Activated CD4-positive, alpha-beta T cell treated with anti-CD3 and anti-CD28 coated beads for 48 hours (primary cell): ENCODE measurements at places on chromosomes 13 and 19.

DNA sequence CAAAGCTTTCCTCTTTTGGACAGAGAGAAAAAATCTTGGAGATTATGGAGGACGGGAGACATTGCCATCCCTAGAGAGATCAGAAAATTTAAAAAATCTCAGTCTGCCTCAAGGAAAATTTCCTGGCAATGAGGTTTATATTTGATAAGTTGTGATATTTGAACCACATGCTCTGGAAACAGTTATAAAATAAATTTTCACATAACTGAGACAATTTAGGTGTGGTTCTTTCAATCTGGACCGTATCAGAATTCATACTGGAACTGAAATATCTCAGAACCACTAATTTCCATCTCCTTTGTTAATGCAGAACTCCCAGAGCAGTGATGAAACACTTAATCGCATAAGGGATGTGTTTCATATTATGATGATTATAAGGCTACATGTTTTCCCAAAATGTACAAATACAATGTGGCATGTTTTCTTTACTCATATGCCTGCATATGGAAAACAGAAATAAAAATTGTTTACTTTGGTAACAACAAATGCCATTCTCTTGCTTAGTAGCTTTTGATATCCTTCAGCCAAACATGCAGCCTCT is 13.7 kb downstream of the UBE2L5 start:
- no peak for DNase-seq

DNA sequence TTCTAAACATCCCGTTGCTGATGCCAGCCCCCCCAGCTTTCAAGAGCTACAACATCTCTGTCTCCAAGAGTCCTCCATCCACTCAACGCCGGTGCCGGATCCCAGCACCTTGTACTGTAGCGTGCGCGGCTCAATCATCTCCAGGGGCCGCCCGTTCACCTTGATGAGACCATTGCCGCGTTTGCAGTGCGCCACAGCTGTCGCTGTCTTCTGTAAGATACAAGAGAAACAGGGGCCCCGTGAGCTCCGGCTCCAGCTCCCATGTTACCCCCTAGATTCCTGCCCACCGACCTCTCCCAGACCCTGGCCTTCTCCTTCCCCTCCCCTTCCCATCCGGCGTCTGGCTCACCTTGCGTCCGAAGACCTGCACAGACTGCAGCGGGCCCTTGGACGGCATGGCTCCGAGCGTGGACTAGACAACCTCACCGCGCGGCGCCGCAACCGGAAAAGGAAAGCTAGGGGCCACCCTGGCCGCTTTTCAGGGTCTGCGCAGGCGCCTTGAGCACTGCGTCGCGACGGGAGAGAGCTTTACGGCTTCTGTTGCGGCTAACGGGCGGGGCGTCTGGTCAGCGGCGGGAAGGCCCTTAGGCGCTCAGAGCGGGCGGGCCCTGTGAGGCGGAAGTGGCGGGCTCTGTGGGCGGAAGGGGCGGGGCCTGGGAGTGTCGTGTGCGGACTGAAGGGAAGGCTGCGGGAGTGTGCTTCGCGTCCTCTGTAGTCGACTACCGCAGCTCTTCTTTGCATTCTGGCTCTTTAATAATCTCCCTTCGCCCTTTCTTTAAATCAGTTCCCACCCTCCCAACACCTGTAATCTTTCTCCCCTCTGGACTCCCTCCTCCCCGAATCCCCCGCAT is at the start of gene RPS16:
Gene RPS16, minus strand, starts transcription at position 451 of the 851 bp plus-strand sequence. Its CDS starts 54 bp downstream, at position 397.
- DNase-seq: peak; percentile 100

DNA sequence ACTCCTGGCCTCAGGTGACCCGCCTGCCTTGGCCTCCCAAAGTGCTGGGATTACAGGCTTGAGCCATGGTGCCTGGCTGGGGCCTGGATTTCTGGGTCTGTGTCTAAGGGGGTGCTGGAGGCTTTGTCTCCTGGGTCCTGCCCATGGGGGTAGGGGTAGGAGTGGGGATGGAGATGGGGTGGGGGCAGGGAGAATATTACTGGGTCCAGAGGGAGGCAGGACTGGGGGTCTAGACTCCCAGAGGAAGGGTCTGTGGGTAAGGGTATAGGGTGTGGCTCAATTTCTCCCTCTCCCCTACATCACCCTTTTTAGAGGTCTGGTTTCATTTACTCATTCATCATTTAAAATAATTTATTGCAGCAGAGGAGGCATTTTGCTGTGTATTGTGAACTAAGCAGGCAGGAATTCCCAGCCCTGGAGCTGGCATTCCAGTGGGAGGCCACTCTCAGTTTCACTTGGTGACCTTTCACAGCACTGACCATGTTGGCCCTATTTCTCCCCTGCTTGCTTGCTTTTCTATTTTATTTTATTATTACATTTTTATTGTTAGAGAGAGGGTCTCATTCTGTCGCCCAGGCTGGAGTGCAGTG is 810 bp upstream of the NFKBID start:
- DNase-seq: no peak

- no peak for DNase-seq
Observed at GRCh38 chr19:55697069-55697440, 22.0 kb downstream of the EPN1 start.

GRCh38 chr13:78602561-78603239 is 652 bp downstream of the POU4F1 start:
- peak; percentile 36 for DNase-seq

DNA sequence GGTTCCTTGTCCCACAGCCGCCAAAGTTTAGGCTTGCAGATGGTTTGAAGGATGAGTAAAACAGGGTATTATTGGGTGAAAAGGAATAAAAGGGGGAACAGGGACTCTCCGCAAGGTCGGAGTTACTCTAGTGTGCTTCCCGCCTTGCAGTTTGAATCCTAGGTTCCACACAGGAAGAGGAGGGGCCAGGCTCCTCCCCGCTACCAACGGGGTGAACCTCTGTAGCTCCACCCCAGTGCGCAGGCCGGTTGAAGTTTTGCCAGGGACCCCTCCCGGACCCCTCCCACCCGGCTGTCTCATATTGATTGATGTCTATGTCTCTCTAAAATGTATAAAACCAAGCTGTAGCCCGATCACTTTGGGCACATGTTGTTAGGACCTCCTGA is 11.6 kb upstream of the GTF2F2 start:
- no peak for DNase-seq

- DNase-seq: no peak
Observed at GRCh38 chr19:41411968-41412265, 14.3 kb downstream of the BCKDHA start.

DNA sequence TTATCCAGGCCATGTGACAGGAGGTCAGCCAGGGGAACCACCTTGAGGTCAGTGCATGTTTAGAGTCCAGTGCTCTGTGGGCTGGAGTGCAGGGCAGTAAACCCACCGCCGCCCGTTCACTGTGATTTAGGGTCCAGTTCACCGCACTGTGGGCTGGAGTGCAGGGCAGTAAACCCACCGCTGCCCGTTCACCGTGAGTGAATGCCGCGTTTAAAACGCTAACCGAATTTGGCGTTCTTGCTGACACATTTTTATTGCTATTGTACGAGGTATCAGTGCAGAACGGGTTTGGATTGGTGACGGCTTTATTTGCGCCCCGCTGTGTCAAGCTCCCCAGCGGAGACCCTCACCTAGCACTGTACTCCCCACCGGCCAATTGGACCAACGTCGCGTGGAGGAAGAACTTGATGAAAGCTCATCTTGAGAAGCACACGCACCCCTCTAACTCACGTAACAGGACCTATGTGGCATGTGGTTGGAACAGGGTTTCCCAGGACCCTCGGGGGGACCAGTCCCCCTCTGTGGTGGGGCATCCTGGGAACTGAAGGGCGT is 27.9 kb downstream of the C13orf46 start:
- DNase-seq: no peak

DNA sequence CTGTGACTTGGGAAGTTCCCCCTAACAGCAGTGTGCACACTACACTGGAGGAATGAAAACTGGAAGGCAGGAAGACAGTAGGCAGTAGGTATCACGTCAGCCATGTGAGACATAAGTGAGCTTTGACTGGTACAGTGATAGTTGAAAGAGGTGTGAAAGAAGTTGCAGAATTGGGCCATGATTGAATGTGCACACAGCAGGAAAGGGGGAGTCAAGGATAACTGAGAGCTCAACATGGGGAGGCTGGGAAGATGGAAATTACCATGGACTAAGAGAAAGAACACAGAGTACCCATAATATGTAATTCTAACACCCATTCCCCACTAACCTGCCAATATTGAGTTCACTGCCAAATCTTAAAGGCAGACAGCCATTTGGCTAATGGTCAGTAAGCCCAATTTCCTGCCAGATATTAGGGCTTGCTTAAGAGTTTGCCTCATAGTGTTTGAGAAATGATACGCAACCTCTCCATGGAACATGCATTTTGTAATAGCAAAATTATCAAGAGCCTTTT is 321.7 kb downstream of the DCT start:
- DNase-seq: no peak

- DNase-seq: no peak
Observed at GRCh38 chr13:108194435-108194936, 20.9 kb downstream of the LIG4 start.

- DNase-seq: no peak
Observed at GRCh38 chr19:14672188-14672872, 2.3 kb downstream of the ADGRE3 start.

DNA sequence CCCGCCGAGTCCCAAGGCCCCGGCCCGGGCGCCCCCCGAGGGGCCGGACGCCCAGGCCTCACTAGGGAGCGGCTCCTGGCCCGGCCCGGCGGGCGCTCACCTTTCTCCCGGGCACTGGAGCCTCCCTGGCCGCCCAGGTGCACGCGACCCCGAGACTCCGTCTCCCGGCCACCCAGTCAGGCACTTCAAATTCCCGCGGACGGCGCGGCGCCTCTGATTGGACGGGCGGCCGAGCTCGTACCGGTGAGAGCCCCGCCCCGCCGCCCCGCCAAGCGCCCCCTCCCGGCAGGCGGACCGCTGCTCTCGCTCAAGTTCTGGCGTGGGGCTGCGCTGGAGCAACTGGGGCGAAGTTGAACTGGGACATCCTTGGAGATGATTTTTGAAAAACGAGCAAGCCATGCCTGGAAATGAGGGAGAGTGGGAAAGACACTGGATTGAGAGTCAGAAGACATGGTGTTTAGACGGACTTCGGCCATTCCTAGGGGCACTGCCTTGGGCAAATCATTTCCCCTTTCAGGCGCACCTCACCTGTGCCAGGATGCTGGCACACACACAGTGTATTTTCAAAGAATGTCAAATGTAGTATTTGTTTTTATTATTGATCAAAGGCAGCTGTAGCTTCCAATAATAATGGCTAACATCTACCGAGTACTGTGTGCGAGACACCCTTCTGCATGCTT is 485.3 kb downstream of the UQCRFS1 start:
- no peak for DNase-seq

GRCh38 chr19:1767464-1767933 is 14.2 kb downstream of the ONECUT3 start:
- DNase-seq: peak; percentile 68
